Occipital lobe (tissue), 3 donors: ENCODE measurements at places on chromosomes 1 and 21.

- no peak for DNase-seq
Observed at GRCh38 chr1:2258996-2259395, 30.9 kb downstream of the SKI start.

DNA sequence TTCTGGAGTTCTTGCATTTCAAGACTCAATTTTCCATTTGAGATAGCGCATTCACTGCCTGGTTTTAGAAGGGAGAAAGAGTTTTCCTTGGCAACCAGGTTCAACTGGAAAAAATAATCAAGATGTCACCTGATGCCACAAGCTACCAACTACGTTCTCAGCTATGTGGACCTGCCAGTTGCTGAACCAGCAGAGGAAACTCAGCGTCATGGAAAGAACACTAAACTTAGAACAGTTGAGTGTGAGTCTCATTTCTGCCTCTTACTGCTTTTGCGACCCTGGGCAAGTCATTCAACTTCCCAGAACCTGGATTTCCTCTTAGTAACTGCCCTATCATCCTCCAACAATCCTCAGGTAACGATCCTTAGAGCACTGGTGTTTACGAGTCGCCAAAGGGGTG is 373.0 kb upstream of the ESRRG start:
- no peak for DNase-seq

DNA sequence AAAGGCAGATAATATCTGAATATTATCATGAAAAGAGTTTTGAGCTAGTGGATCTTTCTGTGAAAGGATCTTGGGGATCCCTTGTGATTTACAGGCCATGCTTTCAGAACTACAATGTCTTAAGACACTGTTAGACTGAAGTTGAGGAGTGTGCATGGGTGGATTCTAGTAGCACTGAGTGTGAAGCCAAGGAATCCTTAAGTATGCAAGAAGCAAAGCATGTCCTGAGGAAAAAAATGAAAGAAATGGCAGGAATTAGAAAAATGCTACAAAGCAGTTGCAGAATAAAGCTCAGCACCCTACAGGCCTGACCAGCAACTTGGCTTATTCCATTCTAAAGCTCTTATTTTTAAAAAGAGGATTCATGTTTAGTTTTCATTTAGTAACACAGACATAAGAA is 11.9 kb downstream of the STX6 start:
- no peak for DNase-seq

- DNase-seq, result no peak
Observed at GRCh38 chr21:44263768-44264167, 2.1 kb upstream of the DNMT3L start.

GRCh38 chr1:234884701-234885100 is 243.9 kb downstream of the TOMM20 start:
- DNase-seq, result no peak

DNA sequence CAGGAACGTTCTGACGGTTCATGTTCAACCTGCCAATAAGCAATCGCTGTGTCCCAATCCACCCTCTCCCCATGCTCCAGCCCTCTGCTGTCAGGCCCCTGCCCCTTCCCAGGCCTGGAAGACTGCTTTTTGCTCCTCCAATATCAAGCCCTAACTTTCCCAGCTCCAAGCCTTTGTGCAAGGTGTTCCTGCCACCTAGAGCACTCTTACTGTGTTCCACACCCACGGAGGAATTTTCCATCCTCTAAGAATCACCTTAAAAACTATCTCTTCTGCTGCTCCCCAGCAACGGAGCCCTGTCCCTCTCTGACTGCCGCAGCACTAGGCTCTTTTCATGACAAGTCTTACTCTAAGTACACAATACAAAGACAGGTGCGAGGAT is 657.9 kb downstream of the AJAP1 start:
- no peak for DNase-seq

DNA sequence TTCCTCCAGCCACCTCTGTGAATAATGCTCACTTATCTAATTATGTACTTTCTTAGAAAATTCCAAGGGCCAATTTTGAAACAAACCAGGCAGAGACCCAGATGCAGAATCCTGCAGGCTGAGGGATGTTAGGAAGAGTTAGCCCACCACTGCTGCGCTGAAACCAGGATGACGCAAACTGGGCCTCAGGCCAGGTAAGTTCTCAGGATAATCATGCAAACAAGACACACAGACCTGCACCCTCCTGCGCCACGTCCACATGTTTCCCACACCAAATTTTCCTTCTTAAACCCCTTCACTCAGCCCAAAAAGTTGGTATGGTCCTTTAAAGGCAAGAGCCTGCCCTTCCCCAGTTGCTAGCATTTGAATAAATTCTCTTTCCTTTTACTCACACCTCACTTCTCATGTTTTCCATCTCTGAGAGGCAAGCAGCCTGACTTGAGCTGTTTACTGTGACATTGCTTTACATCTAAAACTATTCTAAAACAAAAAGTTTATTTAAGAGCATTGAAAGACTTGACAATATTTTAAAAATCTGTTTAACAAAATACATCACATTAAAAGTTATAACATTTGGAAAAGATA is 887.1 kb downstream of the LRRIQ3 start:
- no peak for DNase-seq

- DNase-seq, result no peak
Observed at GRCh38 chr21:29449306-29449950, 150.7 kb downstream of the BACH1 start.

DNA sequence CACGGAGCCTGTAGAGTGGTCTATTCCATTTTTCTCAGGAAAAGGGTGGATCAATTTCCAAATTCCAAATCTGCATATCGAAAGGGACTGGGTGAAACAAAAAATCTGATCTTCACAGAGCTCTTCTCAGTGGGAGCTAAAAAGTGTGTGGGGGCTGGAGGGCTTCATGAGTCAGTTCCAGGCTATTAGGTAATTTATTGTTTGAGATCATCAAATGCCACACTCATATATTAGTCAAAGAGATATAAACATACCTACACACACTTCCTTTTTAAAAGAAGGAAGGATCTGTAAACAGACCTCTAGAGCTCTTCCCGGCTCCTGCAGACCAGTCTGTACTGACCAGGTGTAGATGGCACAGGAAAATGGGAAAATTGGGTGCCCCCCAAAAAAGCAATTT is 175.4 kb downstream of the ZBTB18 start:
- DNase-seq, result no peak

GRCh38 chr1:93992954-93993353 is 83.7 kb upstream of the GCLM start:
- DNase-seq, result no peak

GRCh38 chr1:203702130-203702577 is 62.8 kb upstream of the LAX1 start:
- DNase-seq, result peak; percentile 39

- peak; percentile 10 for DNase-seq
Observed at GRCh38 chr1:210415846-210416448, 87.2 kb downstream of the HHAT start.

DNA sequence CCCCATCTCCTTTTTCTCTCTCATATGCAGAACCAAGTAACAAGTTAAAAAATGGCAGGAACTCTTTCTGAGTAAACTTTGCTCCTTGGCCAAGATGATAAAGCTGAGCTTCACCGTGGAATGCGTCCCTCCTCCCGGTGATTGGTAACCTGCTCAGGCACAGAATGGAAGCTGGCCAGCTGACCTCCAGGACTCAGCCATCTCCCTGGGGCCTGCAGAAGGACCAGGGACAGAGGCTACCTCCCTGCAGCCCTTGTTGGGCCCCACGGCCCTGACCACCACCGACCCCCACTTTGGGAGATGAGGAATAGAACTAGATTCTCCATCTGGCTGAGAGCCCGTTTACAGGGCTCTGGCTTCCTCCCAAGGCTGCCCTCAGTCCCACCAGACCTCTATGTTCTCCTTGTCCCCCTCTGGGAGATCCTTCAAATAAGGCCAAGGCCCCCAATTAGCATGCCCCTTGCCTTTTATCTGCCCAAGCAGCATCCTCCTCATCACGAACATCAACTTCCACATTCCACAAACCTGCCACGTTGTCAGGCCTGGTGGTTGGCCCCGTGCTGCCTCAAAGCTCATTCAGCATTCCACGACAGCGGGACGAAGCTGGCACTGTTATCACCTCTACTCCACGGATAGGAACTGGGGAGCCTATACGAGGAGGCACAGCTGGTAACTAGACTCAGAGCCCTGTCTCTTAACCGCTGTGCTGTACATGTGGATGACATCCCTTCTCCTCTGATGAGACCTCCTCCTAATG is 74.2 kb downstream of the CD34 start:
- no peak for DNase-seq

DNA sequence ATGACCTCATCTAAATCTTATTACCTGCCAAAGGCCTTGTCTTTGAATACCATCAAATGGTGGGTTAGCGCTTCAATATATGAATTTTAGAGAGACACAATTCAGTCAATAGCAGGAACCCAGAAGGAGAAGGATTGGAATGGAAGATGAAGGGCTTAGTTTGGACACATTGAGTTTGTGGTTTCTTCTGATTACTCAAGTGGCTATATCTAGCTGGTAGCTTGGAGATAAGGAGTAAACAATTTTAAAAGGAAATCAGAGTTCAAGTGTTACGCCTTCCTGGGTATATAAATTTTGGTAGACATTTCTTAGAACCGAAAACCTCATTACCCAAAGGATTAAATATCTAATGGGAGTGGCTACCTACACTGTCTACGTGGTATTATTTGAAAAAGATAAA is 80.2 kb downstream of the RGS2 start:
- no peak for DNase-seq

DNA sequence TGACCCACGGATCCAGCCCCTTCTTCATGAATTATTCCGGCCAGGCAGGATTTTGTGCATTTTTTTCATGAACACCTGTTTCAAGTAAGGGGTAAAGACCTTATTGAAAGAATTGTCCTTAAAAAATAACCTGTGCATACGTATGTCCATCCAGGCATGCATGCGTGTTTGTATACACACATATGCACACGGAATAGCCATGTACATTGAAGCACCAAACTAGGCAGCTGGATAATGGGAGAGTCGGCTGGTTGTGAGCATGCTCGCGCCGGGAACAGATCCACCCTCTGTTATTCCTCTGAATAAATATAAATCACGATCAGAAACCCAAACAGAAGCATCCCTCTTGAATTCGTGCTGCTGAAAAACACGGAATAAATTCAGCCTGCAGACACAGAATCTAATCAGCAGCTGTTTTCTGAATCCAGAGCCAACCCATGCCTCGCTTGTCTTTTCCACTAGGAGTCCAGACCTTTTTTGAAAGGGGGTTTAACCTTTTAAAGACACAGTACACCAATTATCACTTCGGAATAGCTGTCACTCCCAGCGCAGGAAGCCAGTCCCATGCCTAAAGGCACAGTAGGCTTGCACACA is at the start of gene HIVEP3:
HIVEP3 (minus strand) TSS at position 473 of the 594 bp plus-strand sequence.
- peak; percentile 35 for DNase-seq

DNA sequence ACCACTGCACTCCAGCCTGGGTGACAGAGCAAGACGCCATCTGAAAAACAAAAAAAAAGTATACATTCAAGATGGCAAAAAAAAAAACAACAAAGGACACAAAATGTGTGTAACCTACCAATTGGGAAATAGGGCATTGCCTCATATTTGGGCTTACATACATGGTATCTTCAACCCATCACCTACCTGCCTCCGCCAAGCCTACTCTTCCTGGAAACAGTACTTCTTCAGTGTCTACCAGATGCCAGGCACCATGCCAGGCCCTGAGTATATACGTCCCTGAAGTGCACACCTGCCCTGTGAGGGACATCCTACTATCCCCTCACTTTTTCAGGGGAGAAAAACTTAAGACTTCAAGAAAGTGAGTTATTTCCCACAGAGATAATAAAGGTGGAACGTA is 160.2 kb downstream of the TOMM20 start:
- DNase-seq, result no peak

- DNase-seq, result no peak
Observed at GRCh38 chr1:52901384-52901783, 20.2 kb downstream of the ECHDC2 start.

DNA sequence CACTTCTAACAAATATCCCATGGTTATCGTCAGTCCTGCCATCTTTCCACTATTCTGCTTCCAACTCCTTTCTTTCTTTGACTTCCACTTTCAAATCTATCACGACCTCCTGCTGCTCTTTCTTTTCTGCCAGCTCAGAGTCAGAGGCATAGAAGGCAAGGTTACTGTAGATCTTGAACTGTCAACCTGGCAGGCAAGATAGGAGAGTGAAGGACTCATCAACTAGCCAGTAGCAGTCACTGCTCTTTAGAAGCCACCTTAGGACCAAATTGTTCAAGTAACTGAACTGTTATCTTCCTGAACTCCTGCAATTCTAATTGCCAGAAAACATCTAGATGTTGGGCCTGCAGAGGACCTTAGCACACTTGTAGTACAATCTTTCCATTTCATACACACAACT is 13.1 kb upstream of the FCER1A start:
- no peak for DNase-seq

DNA sequence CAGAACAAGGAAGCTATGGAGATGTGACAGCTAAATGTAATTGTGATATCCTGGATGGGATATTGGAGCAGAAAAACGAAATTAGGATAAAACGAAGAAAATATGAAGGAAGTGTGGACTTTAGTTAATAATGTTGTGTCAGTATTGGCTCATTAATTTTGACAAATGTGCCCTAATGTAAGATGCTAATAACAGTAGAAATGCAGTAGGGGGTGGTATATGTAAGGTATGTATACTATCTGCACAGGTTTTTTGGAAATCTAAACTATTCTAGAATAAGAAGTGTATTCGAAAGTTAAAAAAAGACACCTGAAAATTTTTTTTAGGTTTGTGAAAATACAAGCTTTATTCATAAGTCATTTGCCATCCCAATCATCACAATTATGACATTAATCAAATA is 421.4 kb upstream of the B3GALT2 start:
- DNase-seq, result no peak

DNA sequence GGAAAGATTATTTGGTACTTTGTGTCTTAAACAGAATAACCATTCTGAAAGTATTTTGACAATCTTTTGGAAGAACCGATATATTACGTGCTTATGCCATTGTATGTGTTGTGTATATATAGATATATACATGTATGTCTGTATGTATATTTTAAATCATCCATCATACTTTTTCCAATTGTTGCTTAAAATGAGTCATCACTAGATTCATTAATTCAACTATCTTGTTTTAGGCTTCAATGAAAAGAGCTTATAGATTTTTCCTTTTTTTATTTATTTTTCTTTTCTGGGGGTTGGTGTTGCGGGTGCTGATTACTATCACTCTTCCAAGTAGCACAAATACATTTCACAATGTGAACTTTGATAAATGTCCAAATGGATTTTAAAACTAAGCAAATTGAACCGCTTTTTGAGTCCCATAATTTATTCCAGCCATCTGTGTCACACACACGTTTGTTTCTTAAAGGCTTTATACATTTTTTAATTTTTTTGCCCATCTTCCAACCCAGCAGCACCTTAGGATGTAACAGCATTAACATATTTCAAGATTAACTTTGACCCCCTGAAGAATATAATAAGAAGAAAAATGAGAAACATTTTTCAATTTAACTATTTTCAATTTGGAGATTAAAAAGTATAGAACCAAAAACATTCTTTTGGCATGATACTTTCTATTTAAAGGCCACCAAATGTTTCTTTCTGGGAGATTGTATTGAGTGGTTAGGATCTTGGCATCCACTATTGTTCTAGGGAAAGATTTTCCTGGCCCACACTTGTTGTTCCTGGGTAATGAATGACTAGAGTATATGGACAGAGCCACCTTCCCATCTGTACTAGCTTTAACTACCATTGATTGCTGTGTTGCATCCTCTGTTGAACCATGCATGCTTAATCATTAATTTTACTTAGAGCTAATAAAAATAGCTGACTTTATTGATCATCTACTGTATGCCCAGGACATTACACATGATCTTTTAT is 9.3 kb upstream of the DPYD start:
- DNase-seq, result no peak
